Activated naive CD4-positive, alpha-beta T cell (primary cell): ENCODE measurements at places on chromosomes 16 and 17.

DNA sequence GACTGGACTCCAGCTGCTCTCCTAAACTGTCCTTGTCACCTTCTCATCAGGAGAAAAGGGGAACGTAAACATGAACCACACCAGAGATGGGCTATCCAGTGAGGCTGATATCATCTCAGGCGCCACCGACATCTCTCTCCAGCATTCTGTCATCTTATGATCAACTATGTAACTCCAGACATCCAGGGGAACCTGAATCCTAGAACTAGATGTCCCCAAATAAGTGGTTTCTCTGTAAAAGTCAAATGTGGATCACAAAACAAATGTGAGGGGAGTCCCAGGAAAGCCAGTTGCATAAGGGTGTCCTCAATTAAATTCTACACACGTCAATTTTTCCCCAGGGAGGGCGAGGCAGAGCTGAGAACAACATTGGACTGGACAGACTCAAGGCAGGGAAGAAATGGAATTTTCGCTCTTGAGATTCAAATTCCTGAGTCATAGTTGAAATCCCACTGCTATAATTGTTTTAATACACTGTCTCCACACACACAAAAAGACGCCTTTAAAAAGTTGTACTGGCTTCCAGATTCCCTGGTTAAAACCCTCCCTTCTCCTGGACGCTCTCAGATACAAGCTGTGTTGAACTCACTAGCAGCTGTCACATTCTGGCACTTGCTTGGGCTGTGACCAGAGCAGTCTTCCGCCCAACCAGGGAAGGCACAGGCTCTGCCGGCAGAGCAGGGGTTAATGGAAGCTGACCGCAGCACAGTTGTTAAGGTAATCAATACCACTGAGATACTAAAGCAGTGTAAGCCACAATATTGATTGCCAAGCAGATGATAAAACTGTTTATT is 62.6 kb downstream of the ZFHX3 start:
- DNase-seq, result no peak

- DNase-seq, result no peak
Observed at GRCh38 chr16:46918905-46919792, 35.0 kb downstream of the GPT2 start.

- DNase-seq, result no peak
Observed at GRCh38 chr16:30874244-30874820, 19.5 kb downstream of the BCL7C start.

- no peak for DNase-seq
Observed at GRCh38 chr17:10557422-10557821, 8.0 kb upstream of the MYH2 start.
